ENCODE measurements at places on chromosomes 5 and 9.

GRCh38 chr5:97224112-97224750, 41.2 kb upstream of the RIOK2 start:
- DNase-seq = no peak

- no peak for DNase-seq
Observed at GRCh38 chr9:13721481-13722235, 442.2 kb upstream of the MPDZ start.

GRCh38 chr5:181052672-181053487, 12.8 kb downstream of the BTNL9 start:
- peak; percentile 3 for DNase-seq

- DNase-seq = no peak
Observed at GRCh38 chr9:93262537-93263310, 78.8 kb downstream of the WNK2 start.

GRCh38 chr9:72995131-72996024, 42.5 kb upstream of the ALDH1A1 start:
- DNase-seq = no peak

- DNase-seq = no peak
Observed at GRCh38 chr9:136567651-136568287, 21.9 kb upstream of the NOTCH1 start.

DNA sequence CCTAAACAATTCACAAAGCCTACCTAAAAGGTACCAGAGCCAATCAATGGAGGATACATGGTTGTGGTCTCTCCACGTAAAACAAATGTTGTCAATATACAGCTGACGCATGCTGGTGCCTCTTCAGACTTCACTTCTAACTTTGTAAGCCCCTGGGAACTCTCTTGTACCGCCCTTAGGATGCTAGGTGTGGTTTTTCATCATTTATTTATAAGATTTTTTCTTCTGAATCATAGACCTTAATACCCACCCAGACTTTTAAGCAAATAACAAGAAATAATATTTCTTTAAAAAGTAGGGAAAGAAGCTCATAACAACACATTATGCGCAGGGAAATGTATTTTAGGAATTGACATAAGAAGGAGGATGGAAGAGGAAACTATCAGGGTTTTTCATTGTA, 33.0 kb downstream of the SSBP2 start:
- no peak for DNase-seq

DNA sequence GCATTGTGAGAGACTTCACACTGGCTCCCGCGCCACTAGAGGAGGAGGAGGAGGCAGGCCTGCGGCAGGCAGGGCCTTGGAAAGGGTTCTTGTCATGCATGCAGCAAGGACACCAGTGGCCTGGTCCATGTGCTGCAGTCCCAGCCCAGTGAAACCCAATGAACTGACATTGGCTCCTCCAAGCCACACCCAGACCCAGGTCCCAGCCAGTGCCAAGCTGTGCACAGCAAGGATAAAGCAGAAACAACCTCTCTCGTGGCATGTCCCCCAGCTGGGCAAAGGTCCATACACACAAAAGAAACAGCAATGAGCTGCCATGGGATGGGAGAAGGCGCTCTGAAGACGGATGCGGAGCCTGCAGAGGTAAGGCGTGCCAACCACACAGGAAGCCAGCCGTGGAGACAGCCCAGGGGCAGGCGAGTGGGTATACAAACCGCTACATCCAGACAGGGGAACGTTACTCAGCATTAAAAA, 89.2 kb downstream of the SEMA4D start:
- no peak for DNase-seq

DNA sequence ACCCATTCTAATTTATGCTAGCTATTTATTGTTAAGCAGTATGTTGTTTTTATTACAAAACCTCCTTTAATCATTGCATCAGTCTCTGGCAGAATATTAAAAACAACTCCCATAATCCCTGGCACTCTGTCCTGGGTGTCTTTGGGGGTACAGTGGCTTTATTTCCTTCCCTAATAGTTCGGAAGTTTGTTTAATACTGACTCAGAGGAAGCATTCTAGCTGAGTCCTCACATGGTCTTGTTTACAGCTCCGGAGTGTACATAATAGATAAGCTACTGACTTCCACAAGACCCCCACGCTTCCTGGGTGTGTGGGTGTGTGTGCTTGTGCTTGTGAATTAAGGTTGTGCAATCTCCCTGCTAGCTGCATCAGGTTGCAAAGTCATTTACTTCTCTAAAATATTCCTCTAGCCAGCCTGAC, 149.8 kb upstream of the CDKN2B start:
- DNase-seq = no peak

DNA sequence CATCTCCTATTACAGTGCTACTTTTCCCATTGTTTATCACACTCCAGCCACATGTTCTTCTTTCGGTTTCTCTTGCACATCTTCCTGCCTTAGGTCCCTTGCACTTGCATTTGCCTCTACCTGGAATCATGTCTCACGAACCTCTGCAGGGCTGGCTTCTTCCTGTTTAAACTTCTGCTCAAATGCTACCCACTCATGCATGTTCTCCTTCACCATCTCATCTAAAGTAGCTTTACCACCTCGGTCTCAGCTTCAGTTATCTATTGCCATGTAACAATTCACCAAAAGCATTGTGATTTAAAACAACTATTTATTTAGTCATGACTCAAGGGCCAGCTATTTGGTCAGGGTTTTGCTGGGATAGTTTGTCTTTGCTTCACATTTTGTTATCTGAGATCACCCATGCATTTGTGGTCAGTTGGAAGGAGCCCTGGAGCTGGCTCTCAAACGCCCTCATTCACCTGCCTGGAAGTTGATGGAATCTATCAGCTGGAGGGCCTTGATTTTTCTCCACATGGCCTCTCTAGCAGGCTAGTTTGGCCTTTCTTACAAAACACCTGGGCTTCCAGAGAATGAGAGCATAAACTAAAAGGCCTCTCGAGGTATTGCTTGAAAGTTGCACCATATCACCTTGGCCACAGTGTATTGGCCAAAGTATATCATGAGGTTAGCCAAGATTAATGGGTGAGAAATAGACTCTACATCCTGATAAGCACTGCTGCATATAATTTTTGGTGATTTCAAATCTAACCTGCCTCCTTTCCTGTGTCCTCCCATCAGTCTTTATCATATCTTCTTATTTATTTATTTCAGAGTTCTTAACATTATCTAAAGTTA, 21.4 kb downstream of the SPINK1 start:
- no peak for DNase-seq

DNA sequence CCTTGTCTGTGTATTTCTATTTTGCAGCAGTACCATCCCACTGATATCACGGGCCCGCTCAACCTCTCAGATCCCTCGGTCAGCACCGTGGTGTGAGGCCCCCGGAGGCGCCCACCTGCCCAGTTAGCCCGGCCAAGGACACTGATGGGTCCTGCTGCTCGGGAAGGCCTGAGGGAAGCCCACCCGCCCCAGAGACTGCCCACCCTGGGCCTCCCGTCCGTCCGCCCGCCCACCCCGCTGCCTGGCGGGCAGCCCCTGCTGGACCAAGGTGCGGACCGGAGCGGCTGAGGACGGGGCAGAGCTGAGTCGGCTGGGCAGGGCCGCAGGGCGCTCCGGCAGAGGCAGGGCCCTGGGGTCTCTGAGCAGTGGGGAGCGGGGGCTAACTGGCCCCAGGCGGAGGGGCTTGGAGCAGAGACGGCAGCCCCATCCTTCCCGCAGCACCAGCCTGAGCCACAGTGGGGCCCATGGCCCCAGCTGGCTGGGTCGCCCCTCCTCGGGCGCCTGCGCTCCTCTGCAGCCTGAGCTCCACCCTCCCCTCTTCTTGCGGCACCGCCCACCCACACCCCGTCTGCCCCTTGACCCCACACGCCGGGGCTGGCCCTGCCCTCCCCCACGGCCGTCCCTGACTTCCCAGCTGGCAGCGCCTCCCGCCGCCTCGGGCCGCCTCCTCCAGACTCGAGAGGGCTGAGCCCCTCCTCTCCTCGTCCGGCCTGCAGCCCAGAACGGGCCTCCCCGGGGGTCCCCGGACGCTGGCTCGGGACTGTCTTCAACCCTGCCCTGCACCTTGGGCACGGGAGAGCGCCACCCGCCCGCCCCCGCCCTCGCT, 1.9 kb downstream of the LRRC26 start:
- peak; percentile 75 for DNase-seq

- no peak for DNase-seq
Observed at GRCh38 chr5:156094001-156094400, 233.0 kb upstream of the SGCD start.

- no peak for DNase-seq
Observed at GRCh38 chr9:35495984-35496383, 6.1 kb downstream of the RUSC2 start.

GRCh38 chr5:151697452-151697851, 10.7 kb upstream of the SPARC start:
- no peak for DNase-seq

DNA sequence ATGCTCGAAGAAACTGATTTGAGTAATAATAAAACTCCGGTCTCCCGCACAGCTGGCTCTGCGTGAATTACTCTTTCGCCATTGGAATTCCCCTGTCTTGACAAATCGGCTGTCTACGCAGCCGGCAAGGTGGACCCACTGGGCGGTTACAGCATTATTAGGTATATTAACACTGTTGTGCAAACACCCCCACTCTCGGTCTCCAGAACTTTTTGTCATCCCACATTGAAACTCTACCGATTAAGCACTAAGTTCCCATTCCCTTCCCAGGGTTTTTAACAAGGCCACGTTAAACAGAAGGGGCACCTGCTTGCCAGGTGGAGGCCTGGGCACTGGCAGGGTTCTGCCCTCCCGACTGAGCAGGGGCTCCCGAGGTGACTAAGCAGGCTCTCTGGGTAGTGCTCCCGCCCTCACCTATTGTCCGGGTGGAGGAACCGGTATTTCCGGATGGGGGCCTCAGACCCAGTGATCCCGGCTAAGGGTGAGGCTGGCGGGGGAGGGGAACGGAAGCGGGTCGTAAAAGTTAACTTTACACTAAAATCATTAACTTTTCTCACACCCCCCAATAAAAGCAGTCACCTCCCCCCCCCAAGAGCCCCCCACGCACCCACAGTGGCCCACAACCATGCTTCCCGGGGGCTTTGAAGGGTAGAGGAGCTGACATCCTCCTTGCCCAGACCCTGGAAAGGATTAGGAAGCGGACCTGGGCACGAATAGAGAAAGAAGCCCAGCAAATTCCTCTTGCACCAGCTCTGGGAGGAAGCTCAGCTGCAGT, 53.5 kb upstream of the TJP2 start:
- DNase-seq = no peak

DNA sequence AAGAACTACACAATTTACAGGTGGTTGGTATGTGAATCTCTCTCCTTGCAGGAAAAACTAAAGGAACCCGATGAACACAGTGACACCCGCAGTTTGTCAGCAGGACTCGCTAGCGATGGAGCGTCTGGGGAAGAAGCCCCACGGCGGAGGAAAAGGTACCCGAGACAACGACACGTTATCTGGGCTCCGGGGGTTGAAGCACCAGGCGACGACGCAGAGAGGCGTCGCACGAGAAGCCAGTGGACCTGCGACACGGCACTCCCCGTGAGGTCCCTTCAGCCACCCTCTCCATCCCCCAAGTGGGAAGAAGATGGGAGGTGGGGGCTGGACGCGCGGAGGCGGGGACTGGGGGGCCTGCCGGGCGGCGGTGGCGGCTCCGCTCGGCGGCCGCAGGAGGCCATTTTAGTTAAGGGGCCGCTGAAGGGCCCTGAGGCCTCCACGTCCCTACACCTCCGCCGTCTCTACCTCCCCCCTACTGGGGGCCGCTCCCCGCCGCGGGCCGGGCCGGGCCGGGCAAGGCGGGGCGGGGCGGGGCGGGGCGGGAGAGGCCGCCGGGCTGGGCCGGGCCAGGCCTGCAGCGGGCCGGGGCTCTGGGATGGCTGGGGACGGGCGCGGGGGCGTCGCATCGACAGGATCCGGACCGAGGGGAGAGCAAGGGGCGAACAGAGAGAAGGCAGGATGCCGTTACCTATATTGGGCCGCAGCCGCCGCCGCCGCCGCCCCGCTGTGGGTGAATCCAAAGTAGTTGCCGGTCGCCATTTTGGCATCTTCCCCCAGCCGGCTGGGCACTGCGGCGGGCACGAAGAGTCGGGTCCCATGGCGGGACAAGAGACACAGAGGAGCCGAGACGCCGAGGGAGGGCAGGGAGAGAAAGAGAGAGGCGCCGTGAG, 754 bp downstream of the ZFR start:
- DNase-seq = peak; percentile 17

DNA sequence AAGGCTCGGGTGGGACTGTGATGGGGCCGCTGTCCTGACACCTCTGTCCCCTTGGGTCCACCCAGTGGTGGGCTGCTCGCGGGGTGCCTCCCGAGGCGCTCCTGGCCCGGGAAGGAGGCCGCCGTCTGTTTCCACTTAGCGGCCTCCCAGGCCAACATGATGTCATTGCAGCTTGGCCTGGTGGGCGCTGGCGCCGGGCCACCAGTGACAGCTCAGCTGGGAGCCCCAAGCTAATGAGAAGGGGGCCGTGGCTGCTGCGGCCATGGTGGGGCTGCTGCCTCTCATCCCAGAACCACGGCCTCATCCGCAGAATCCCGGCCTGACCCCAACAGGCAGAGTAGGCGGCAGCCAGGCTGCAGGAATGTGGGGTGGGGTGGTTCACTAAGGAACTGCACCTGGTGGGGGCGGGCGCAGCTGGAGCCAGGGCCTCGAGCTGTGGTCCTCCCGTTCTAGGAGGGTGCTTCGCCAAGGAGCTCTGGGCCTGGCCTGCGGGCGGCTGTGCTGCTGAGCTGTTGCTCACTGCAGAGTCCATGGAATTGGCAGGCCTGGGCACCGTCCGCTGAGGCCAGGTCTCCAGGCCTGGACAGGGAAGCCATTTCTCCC, 123.5 kb upstream of the COL5A1 start:
- DNase-seq = no peak

GRCh38 chr5:125032286-125032685, 285.8 kb upstream of the ZNF608 start:
- DNase-seq = no peak

- DNase-seq = peak; percentile 48
Observed at GRCh38 chr9:38160613-38161215, 91.7 kb upstream of the SHB start.

DNA sequence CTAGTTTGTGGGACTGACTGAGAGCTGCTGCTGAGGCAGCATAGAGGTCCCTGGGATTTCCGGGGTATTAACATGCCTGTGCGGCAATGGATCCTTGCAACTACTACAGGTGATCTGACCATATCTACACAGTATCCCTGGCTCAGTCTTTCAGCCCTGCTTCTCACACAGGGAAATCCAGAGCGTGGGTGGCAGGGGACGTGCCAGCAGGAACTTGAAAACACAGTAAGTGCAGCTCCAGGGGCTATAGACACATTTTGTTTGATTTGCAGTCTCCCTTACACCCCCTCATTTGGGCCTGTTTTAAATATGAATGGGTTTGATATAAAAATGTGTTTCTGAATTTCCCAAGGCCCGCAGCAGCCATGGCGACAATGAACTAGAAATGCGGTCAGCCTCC, 209.5 kb downstream of the DCP2 start:
- no peak for DNase-seq

GRCh38 chr9:116103976-116104820, 49.4 kb upstream of the PAPPA start:
- no peak for DNase-seq

GRCh38 chr9:68697851-68698250, 7.2 kb upstream of the PIP5K1B start:
- DNase-seq = no peak

- peak; percentile 38 for DNase-seq
Observed at GRCh38 chr9:133787754-133788025, 49.5 kb upstream of the SARDH start.
